Brain (organoid and tissue), 16 donors: ENCODE measurements at places on chromosomes 1 and 21. TPM values are rescaled to one million over a fixed set of nuclear protein-coding genes. Genes with fewer than 3 reads are reported as not detected.

Gene PLEKHN1
- polyA plus RNA-seq = not detected

Gene KRTAP13-2
- polyA plus RNA-seq = not detected

Gene FCRL4
- polyA plus RNA-seq = not detected

Gene LEFTY1
- polyA plus RNA-seq = 1.0 TPM

DNA sequence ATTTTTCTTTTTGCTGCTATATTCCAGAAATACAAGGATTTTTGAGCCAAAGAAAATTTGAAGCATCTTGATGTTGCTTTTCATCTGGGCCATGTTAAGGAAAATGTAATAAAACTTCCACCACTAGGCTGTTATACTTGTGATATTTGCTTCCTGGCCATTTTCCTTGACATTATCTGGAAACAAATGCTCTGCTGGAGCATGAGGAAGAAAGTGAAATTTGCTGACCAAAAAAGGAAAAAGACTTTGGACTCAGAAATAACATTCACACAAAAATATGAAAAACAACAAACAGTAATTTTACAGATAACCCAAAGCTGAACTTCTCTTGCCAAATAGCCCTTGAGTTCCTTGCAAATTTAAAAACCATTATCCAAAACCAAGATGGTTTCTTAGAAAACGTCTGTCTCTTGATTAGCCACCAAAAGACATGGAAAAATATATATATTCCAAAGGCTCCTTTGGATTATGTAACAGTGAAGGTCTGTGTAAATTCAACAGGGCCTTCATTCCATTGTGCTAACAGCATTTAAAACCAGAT is 344.5 kb downstream of the LMX1A start:
- DNase-seq = no peak

- no peak for DNase-seq
Observed at GRCh38 chr1:168146626-168147025, 9.9 kb upstream of the GPR161 start.

- DNase-seq = no peak
Observed at GRCh38 chr1:152479792-152480595, 30.6 kb upstream of the LCE5A start.

DNA sequence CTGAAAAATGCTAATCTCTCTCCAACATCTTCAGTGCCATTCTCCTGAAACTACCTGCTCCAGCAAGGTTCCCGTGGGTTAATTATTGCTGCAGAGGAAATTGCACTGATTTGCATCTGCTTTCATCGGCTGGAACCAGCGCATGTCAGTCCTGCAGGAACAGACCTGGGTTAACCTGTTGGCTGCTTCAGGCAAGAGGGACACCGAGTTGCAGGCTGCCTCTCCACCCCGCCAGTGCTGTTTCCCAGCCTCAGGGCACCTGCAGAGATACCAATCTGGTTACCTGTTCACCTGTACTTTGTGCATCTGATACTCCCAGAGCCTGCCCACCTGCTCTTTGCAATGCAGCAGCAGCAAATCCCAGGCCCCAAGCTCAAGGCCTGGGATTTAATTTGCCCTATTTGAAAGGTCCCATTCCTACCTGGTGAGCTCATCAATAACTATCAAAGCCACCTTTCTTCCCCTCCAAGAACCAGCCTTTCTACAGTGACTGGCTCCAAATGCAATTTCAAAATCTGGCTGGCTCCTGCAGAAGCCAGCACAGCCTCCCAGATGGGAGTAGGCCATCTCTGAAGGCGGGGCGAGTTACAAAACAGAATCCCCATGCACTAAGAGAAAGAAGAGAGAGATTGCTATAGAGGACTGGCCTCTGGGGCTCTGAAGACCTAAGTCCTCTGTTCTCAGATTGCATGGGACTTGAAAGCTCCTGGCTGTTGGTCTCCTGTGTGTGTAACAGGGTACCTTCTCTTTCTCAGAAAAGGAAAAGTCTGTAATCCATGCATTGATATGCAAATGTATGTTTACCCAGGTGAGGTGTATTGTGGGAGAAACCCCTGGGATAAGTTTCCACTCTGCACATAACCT is 67.8 kb downstream of the TOMM20 start:
- peak; percentile 62 for DNase-seq

DNA sequence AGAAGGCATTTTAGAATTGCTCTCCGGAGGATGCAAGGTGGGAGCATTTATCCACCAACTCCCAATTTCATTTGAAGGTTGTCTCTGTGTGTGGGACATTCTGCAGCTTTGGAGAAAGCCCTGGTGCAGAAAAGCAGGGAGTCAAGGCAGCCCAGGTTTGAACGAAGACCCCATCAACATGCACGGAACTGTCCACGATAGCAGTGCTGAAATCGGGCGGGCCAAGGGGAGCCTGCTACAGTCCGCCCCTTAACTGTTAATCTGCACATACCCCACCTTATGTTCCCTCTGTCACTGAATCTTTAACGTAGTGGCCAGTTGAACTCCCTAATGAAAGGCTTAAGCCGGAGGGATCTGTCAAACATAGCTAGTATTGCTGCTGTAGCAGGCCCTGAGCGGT is 68.8 kb upstream of the C1orf174 start:
- DNase-seq = no peak

DNA sequence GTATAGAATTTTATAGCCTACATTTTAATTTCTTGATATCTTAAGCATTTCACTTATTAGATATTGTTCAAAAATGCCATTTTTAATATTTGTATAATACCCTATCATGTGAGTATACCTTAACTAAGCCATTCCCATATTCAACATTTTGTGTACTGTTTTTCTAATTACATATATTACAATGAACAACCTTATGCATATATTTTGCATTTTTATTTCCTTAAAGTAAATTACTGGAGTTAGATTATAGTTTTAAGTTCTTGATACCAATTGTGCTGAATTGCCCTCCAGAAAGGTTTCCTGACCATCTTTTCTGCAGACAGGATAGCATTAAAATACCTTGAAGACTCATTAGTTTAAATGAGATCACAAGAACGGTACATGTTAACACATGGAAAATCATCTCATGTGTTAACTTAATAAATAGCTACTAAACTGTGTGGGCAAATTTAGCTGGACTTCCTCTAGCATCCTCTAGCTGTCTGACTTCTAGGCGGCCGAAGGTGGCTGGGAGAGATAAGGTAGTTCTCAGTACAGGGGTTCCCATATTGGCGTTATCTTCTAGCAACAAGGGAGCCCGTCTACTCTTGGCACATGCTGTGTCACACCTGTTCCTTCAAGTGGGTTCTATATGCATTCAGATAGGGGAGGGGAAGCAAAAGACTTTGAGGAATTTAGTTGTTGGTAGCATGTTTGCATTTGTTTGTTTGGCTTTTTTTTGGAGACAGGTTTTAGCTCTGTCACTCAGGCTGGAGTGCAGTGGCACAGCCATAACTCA is 8.9 kb downstream of the DCLRE1B start:
- no peak for DNase-seq

GRCh38 chr1:8094481-8095241 is 68.6 kb upstream of the ERRFI1 start:
- no peak for DNase-seq

DNA sequence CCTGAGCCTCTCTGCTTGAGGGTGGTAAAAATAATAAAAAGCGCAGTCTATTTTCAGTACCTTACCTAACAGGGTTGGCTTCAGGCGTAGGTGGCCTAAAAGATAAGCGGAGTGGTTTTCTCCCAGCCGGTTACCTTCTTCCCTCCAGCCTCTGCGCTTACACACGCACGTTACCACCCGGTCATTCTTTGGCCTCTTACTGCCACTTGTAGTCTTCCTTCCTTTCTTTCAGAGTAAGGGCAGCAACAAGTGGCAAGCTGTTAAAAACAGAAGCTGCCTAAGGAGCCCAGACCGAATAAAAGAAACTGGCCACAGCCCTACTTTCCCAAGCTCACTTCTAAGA is 35.4 kb downstream of the CLCA1 start:
- DNase-seq = no peak

Gene RAVER2
- 10.3 TPM for polyA plus RNA-seq

Gene LCA5L
- polyA plus RNA-seq = 0.17 TPM

Gene RBM11
- polyA plus RNA-seq = 2.9 TPM

DNA sequence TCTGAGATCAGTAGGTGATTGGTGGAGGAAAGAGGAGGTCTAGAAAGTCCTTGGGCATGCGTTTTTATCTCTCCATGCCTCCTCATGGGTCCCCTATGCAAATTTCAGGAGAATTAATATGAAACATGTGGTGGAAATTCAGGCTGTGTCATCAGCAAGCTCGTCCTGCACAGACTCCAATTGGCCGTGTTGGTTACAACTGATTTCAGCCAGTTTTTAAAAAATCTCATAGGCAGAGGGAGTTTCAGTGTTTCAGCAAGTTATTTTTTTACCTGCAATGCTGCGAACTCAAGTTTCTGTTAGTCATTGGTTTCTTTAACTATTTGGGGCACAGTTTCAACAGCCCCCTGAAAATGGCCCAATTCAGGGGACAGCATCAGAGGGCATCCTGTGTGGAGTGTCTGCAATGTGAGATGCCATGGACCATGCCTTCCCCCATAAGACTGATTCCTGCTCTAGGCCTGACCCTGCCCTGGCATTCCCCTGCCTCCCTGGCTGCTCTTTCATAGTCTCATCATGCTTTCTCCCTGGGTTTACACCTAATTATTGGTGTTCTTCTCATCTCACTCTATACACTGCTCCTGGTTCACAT is 59.9 kb downstream of the C1orf198 start:
- no peak for DNase-seq

DNA sequence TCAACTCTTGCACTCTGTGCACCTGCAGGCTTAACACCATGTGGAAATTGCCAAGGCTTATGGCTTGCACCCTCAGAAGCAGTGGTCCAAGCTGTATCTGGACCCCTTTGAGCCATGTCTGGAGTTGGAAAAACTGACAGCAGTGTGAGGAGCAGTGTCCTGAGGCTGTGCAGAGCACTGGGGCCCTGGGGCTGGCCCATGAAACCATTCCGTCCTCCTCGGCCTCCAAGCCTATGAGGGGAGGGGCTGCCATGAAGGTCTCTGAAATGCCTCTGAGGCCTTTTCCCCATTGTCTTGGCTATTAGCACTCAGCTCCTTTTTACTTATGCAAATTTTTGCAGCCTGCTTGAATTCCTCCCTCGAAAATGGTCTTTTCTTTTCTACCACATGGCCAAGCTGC is 126.7 kb downstream of the DISC1 start:
- DNase-seq = no peak

DNA sequence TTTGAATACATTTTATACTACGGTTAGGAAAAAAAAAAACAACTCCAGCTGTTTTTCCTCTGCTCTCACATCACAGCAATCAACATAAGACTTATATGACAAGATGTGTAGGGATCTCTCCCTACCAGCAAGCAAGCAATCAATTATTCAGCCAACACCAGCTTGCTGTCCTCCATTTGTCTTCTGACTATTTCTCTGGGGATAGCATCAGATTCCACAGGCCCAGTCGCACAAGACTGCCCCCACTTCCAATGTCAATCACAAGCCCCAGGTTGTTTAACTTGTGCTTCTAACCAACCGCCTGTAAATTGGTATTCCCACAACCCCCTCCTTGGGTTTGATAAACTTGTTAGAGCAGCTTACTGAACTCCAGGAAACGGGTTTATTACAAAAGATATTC is 873.1 kb upstream of the TMPRSS15 start:
- DNase-seq = no peak

Gene RAB42
- polyA plus RNA-seq = 0.97 TPM

Gene SLC30A10
- 0.97 TPM for polyA plus RNA-seq

DNA sequence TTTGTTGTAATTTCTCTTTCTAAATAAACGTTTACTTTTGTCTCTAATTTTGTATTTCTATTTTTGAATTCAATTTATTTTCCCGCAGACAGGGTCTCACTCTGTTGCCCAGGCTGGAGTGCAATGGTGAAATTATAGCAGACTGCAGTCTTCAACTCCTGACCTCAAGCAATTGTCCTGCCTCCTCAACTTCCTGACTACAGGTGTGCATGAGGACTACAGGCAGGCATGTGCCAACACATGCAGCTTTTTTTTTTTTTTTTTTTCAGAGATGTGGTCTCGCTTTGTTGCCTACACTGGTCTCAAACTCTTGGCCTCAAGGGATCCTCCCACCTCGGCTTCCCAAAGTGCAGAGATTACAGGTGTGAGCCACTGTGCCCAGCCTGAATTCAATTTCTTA is 36.7 kb upstream of the IL20 start:
- no peak for DNase-seq

Gene UBL4B
- 4.9 TPM for polyA plus RNA-seq

DNA sequence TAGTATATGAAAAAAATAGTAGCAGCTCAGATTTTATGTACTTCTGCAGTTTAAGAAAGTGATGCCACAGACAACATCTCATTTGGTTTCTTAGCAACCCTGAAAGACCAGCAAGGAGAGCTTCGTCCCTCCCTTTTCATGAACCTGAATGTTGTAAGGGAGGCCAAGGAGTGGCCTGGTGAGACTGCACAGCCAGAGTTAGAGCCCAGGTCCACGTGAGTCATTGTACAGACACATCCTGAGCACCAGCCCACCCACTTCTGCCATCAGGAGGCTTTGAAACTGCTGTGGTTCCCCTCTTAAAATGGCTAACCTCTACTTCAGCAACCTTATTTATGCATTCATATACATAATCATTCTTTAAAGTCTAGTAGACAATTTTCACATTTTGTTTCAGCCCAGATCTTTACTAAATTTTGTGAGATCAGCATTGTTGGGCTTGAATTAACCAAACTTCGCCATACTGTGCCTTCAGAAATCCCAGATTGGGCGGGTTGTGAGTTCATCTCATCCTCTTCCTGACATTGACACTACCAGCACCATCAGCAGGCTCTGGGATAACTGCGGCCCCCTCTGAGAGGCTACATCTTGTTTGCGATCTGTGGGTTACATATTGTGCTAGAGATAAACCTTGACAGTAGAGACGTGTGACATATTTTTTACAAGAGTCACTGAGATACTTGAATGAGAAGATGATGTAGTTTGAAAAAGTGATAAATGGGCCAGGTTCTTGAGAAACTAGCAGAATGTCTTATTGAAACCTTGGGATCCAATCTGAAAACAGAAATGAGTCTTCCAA is 106.7 kb downstream of the CAMTA1 start:
- no peak for DNase-seq

Gene PTPN22
- polyA plus RNA-seq = not detected

GRCh38 chr1:151006327-151007052 is at the start of gene MINDY1:
Gene MINDY1, minus strand, starts transcription at chr1:151006902. Its CDS starts 4,285 bp downstream, at chr1:151002617.
- peak; percentile 91 for DNase-seq

DNA sequence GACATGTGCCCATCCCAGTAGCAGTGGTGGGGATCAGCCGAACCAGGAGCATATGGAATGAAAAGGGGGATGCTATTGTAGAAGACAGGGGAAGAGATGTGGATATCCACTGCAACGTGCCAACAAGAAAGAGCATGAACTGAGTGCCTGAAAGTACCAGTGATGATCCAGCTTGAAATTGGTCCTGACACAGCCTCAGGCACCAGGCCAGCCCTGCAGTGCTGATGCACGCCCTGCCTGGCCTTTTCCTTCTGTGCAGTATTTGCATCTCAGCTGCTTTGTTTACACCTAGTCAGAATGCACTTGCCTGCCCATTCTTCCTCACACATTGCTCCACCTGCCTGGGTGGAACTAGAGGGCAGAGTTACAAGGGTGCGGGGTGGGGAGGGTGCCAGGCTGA is 50.3 kb upstream of the ARTN start:
- no peak for DNase-seq
